ENCODE measurements at places on chromosomes 2 and 18.

DNA sequence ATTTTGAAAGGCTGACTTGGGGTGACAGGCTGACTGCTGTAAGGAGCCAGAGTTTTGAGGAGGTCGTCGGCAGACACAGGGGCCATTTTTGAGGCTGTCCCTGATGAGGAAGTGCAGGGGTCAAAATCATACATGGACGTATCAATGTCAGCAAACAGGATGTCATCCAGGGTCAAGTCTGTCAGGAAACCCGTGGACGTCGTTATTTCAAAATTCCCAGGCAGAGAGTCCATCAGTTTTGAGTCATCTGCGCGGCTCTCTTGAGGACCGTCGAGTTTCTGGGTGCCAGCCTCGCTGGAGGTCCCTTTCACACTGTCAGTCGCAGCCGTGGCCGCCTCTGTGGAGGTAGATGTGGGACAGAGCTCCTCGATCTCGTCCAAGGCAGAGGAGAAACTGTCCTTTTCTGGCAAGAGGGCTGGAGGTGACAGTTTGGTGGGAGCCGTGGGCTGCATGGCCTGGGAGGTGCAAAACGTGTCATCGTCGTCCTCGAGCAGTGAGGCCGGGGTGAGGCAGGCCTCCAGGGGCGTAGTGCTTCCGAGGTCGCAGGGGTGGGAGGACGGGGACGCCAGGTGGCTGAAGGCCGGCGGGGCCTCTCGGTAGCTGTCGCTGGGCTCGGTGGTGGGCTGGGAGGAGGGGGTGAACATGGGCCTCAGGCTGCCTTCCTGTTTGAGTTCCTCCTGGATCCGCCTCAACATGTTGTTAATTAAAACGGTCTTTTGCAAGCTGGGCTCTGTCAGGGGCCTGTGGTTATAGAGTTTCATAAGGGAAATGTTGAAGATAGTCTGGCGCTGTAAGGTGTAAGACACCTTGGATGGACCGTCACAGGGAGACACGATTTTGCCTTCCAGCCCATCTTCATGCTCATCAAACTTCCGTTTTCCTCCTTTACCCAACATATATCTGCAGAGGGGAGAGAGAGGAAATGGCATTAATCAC, 17.5 kb downstream of the SERTAD2 start:
- no peak for DNase-seq

- DNase-seq: no peak
Measured at GRCh38 chr2:134398300-134398699, 144.4 kb downstream of the MGAT5 start.

DNA sequence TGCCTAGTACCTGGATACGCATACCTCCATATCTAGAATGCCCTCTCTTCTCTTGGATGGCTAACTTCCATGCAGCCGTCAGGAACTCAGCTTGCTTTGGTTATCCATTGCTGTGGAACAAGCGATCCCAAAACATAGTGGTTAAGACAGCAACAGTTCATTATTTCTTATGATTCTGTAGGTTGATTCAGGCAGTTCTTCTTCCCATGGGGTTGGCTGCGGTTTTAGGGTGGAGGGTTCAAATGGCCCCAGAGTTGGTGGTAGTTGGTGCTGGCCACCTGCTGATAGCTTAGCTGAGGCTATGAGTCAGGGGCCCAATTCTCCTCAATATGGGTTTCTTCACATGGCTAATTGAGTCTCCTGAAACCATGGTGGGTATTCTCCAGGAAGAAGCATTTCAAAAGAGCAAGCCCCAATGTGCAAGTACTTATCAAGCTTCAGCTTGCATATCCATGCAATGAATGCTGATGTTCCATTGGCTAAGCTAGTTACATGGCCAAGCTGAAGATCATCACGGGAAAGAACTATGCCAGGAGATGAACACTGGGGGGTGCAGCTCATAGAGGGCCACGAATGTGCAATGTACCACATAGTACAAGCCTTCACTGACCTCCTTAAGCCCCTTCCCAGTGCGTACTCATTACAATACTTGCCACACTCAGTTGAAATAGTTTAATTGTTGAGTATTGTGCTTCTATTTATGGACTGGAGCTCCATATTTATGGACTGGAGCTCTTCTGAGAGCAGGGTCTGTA, 10.0 kb upstream of the RHOB start:
- DNase-seq: no peak

DNA sequence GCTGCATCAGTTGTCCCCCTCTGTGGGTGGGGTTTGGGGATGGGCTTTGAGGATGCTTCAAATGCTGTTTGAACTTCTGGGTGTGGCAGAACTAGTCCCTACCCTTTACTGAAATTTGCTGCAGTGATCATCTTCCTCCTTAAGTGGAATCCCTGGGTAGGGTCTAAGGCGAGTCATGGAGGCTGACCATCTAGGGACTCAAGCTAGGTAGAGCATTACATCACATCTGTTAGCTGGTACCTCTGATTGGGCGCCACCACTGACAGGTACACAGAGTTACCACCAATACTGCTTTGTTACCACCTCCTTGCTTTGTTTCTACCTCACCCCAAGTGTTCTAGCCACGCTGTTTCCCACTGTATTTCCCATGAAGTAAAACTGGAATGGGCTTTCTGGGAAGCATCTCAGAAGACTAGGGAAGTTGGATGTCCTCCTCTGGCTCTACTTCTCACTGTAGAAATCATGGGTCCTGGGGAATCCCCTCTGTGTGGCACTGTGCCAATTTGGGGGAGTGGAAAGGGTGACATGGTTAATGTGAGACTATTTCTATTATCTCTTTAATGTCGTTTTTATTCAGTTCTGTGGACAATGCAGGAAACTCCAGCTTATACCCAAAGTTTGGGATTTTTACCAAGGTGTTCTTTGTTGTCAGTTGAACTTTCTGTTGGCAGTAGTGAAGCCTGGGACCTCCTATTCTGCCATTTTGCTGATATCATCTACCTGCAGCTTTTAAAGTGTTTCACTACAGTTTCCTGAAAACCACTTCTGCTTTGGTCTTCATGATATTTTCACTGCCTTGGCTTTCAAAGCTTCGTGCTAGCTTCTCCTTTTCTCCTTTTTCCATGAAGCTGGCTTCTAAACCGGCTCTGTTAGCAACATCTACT, 14.5 kb upstream of the SULT1C4 start:
- no peak for DNase-seq

GRCh38 chr2:66440708-66441497, 6.0 kb downstream of the MEIS1 start:
- DNase-seq: peak; percentile 61

DNA sequence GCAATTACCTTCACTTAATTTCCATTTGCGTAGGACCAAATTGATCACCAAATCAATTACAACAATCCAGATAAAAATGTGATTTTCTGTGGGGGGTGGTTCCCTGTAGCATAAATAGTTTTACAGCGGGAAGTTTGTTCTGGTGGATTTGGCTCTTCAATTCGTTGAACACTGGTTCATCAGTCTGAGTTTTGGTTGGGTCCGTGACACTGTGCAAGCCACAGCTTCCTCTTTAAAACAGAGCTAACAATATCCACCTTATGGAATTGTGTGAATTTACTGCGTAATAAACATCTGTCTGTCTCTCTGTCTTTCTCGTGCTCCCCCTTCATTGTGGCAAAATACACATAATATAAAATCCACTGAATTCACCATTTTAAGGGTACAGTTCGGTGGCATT, 310.8 kb downstream of the TGIF1 start:
- no peak for DNase-seq

DNA sequence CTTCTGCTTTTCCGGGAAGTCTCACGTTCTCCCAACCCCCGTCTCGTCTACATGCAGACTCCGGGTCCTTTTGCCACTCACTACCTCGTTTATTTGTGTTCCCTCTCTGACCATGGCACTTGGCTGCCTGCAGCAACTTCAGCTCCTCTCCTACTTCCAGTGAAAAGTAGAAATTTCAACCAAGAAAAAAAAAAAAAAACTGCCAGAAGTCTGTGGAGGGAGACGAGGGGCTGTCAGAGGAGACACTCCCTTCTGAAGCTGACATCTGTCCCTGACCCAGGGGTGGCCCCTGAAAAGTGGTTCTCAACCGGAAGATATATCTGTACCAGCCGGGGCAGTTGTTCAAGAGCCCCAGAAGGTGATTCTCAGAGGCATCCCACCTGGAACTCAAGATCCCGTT, 742 bp upstream of the MYO5B start:
- no peak for DNase-seq

- peak; percentile 83 for DNase-seq
Measured at GRCh38 chr2:226030788-226031646, 631.5 kb downstream of the NYAP2 start.

GRCh38 chr18:54529444-54529843, 61.6 kb upstream of the DYNAP start:
- DNase-seq: no peak

GRCh38 chr2:43220229-43220751, 6.1 kb downstream of the ZFP36L2 start:
- no peak for DNase-seq
